Activated CD8-positive, alpha-beta memory T cell treated with anti-CD3 and anti-CD28 coated beads, Interleukin-2, amount 50 U/mL, for 48 hours (primary cell): ENCODE measurements at places on chromosomes 13 and 19.

DNA sequence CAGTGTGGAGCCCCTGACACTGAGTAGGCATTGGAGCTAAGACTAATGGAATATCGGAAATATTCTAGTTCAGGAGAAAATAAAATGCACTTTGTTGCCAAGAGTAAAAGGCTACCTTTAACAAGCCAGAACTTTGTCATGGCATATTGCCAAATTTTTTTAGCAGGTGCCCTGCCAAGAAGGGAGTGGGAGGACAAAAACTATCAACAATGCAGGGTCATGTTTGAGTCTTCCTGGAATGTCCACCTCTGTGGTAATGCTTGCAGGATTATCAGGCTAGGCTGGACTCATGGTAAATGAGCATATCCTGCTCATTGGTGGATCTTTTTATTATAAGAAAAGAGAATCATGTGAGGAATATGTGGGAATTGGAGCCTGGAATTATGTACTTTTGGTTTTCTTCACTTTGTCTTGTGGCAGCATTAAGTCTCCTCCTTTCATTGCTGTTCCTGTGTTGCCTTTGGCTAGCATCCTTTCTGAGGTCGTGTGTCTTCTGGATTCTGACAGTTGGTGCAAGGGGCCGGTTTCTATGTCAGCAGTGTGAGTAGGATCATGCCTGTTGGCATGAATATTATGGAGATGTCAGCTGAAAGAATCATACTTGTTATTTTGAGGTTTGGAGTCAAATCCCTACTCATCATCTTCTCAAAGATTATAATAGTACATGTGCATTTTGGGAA lies 122.9 kb upstream of the SPRY2 start:
- DNase-seq = no peak

DNA sequence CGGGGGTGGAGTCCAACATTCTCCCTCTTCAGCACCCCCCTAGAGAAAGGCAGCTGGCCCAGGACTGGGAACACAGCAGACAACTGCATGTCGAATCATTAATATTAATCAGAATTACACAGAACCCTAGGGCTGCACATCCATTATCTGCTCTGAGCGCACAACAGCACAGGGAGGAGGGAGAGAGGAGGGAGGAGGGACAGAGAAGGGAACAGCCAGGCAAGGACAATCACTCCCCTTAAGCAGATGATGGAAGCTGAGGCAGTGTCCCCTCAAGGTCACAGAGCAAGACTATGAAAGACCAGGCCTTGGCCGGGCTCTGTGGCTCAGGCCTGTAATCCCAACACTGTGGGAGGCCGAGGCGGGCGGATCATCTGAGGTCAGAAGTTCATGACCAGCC lies 25.7 kb downstream of the TLE6 start:
- DNase-seq = no peak

DNA sequence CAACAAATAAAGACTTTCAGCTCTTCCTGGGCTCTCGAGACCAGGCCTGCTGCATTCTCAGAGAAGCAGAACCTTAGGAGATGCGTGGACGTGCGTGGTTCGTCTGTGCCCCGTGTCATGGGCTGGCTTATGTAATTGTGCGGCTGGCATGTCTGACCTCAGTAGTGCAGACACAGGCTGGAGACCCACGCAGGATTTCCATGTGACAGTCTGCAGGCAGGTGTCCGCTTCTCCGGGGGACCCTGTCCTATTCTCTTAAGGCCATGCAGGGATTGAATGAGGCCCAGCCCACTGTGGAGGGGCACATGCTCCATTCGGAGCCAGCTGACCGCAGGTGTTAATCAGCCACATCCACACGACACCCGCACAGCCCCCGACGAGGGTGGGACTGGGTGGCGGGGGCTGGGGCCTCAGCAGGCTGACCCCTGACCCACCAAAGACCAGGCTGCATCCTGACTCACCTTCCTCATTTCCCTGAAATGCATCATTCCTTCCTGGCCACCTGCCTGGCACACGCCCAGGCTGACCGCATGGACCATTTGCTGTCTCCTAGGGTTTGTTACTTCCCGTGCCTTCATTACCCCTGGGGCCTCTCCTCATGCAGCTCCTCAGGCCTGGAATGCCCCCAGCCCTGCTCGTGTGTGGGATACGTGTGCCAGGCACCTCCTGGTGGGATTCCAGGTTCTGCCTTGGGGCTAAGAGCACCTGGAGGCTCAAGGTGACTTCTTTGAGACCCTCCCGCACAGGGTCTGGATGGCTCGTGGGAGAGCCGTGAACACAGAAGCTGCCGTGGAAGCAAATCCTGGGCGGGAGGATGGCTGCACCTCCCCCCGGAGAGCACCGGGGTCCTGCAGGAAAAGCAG lies 10.7 kb upstream of the MCF2L start:
- DNase-seq = no peak

- DNase-seq = peak; percentile 76
Measured at GRCh38 chr13:113297370-113298042, 467 bp downstream of the LAMP1 start.

- no peak for DNase-seq
Measured at GRCh38 chr19:3020321-3020960, 8.6 kb downstream of the TLE2 start.

DNA sequence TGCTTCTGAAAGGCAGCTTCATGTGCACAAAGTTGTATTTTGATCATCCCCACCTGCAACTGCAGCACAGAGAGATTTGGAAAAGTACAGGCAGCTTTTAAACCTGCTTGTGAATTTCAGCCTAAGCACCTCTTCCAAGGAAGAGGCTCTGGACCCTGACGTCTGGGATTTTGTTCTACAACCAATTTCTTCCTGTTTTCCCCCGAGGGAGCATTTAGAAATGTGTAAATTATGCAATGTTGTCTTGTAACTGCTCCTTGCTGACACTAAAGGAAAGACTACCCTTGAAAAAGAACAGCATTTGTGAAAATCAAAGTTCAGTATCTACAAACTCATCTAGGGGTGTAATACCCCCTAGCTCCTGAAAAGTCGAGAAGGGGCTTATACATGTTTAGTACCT lies 15.4 kb downstream of the MED26 start:
- DNase-seq = no peak

- DNase-seq = no peak
Measured at GRCh38 chr19:48797103-48797502, 13.7 kb downstream of the BCAT2 start.

DNA sequence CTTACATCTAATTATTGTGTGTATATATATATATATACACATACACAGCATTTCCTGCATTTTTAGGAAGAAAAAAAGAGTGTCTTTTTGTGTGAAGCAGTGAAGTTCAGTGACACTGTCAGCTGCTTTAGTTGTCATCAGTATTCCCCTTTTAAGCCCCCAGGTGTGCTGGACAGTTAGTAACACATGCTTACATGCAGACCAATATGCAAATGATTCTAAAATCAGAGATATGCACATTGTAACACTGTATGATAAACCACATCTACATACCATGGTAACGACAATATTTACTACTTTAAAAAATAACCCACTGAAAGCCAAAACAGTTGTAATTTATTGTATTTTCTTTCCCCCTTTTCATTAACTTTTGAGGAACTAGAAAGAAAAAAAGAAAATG lies 16.8 kb downstream of the LHFPL6 start:
- no peak for DNase-seq

- no peak for DNase-seq
Measured at GRCh38 chr13:40143106-40143505, 487.6 kb downstream of the COG6 start.

DNA sequence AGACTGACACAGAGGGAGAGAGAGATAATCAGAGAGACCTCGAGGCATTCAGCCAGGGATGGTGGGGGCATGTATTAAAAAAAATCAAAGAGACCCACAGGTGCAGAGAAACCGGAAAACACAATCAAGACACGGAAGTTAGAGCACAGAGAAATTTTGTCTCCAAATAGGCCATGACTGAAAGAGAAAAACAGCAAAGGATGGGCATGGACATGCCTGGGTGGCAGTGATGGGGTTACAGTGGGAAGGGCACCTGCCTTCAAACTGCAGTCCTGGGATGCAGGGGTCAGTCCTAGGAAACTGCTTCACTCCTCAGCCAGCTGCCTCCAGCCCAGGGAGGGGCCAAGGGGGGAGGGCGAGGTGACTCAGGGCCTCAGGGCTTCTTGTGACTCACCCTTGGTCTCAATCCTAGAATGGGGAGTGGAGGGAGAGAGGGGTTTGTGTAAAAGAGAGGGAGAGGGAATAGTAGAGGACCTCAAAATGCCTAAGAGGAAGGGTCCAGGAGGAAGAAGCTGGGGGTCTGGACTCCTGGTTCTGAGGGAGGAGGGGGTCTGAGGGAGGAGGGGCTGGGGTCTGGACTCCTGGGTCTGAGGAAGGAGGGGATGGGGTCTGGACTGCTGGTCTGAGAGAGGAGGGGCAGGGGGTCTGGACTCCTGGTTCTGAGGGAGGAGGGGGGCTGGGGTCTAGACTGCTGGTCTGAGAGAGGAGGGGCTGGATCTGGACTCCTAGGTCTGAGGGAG lies 3.6 kb upstream of the KCNN4 start:
- DNase-seq = peak; percentile 77

DNA sequence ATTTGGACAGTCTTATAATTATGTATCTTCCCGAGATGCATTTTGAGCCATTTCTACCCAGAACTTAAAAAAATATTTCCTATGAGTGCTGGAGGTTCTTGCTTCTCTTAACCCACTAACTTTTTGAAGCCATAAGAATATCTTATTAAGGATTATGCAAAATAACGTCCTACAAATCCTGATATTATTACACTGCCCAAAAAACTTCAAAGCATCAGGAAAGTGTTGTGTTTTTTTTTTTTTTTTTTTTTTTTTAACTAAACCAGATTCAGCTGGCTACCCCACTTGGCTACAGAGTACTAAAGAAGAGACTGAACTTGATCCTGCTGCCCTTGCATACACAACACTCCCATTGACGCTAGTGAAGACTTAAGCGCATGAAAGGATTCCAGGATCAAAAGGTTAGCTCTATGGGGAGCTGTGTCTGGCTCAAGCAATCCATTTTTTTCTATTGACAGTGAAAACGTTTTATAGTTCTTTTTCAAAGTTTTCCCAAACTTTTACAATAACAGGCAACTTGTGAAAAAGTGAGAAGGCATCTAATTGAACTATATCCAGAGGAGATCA lies 141.4 kb downstream of the KCNRG start:
- no peak for DNase-seq

- no peak for DNase-seq
Measured at GRCh38 chr13:33728271-33729037, 89.5 kb upstream of the RFC3 start.

GRCh38 chr13:109146912-109147647 lies 517.7 kb downstream of the MYO16 start:
- DNase-seq = no peak

GRCh38 chr19:1070576-1070930 lies 3.6 kb downstream of the ARHGAP45 start:
- no peak for DNase-seq

DNA sequence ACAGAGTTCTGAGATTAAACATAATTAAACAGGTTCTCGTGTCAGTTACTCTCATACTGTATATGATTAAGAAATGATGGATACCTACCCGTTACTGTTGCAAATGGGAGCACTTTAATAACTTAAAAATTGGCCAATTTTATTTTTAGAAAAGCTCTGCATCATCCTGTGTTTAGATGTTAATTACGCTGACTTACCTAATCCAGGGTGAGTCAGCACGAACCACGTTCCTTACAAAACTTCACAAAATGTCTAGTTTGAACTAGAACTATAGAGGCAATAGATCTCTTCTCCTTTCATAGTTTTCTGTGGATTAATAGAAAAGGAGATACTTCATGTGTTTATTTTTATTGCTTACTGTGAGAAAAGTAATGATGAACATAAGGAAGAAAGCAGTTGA lies 363.9 kb downstream of the MYO16 start:
- DNase-seq = no peak

DNA sequence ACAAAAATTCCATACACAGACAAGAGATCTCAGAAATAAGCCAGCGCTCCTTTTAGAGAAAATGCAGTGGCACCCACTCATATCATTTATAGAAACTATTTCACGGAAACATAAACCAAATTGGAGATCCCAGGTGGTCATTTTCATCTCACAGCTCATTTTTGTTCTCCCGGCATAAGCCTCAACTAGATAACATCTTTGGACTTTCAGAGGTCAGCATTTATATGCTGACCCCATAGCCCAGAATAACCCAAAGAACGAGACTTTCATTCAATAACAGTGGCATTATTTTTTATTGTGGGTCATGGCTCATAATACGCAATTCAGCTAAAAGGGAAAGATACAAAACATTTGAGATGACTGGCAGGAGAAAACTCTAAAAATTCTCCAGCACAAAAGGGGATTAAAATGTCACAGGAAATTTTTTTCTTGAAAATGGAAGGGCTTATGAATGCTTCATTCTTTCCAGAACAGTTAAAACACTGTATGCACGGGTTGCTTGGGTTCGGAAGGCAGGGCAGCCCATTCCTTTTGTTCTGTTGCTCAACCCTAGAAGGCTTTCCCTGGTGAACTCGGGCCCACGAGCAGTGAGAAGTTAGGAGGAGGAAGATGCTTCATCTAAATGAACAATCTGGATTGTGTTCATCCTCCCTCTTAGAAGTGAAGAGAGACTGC lies 24.0 kb downstream of the STARD13 start:
- no peak for DNase-seq

DNA sequence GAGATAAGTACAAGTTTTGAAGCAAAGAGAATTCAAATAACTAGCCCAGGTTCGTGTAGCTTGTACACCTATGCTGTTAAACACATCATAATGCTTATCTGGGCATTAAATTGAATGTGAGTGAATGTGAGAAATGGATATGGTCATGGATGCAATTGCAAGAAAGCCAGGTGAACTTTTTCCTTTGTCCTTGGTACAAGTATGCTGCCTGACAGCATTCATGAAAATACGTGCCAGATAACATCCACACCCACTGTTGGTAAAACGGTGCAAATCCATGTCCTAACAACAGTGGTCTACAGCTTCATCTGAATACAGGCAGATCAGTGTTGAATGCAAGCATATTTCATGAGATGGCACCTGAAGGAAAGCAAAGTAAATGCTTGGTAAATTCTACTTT lies 122.2 kb downstream of the STOML3 start:
- no peak for DNase-seq

DNA sequence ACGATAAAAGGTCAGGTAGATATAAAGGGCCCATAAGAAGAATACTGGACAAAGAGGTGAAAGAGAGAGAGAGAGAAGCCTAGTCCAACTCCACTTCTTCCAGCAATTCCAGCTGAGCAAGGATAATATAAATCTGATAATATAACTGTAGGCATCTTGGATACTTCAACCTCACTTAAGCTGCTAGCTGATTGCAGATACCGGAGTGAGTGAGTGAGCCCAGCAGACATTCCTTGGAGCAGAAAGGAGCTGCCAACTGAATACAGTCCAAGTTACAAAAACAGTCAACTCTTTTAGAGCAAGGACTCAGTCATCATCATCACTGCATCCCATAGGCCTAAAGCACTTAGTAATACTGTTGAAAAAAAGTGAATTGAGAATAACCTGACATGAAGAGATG lies 387.6 kb downstream of the SLITRK6 start:
- DNase-seq = no peak

DNA sequence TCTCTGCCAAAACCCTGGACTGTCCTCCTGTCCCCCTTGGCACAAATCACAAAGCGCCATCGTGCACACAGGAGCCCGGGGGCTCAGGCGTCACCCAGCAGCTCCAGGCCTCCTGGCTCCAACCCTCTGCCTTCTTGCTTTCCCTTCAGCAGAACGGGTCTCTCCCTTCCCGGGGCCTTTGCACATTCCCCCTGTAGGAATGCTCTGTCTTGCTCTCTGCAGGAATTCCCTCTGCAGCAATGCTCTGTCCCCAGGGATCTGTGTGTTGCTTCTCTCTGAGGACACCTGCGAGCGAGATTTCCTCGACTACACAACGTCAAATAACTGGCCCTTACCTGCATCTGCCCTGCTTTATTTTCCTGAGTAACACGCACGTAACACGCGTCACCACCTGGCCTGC lies 13.3 kb upstream of the RASA3 start:
- peak; percentile 51 for DNase-seq
